ENCODE measurements at places on chromosomes 13 and 19. TPM values are rescaled to one million over a fixed set of nuclear protein-coding genes. Genes with fewer than 3 reads are reported as not detected.

DNA sequence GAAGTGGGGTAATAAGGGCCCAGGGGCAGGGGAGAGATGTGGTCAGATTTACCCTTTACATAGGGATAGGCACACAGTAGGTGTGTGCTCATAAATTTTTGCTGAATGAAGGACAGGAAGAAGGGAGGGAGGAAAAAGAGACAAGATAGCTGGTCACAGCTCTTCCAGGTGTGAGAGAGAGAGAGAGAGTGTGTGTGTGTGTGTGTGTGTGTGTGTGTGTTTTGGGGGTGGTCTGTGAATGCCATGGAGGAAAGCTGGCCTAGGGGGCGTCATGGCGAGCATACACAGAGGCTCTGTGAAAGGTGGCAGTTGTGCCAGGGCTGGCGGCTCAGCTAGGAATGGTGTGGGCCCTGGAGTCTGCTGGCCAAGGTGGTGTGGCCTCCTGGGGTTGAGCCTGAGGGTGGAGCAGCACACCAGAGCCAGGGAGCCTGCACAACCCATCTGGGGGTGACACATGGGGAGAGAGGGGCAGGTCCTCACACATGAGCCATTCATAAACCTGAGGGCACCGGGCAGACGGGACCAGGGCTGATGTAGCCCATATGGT, 6.0 kb upstream of the PRX start:
- no peak for DNase-seq

DNA sequence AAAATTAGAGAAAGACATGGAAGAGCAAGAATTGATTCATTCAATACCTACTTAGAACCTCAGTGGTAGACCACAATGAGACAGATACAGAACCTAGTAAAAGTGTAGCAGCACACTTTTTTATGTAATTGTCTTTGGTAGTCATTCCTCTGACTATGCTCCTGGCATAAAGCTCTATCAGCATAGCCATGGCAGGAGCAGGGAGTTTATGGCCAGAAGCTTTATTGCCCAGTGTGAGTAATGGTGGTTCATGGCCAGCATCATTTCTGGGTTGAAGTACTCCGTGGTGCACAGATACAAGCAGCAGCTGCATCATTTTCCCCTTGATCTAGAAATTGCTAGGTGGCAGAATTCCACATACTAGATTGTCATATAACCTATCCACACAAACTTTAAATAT, 352.6 kb downstream of the TBC1D4 start:
- DNase-seq = no peak

DNA sequence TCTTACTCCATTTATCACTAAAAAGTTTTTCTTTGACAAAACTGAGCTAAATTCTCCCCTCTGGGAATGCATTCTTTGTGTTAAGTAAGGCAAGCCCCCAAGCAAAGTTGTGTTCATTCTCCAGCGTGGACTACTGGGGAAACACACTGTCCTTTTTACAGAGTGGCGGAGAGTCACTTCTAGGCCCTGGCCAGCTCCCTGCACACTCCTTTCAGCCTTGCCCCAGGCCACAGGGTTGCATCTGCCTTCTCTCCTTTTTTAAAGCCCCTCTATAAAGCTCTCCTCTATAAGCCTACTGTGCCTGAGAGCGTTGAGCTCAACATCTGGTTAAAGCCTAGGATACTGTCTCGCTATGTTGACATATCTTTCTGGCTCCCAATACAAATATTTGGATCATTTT, 803.4 kb downstream of the PCDH17 start:
- no peak for DNase-seq

- DNase-seq = no peak
Observed at GRCh38 chr13:40132249-40132648, 476.8 kb downstream of the COG6 start.

DNA sequence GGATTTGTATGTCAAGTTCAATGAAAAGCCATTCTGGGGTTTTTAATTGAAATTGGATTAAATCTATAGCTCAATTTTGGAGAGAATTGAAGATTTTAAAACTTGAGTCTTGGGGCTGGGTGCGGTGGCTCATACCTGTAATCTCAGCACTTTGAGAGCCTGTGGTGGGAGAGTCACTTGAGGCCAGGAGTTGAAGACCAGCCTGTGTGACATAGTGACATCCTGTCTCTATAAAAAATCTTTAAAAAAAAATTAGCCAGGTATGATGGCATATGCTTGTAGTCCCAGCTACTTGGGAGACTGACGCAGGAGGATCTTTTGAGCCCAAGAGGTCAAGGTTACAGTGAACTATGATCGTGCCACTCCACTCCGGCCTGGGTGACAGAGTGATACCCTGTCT, 41.2 kb downstream of the VAV1 start:
- no peak for DNase-seq

KLK3 gene
- 0.42 TPM for polyA plus RNA-seq

APBA3 gene
- 10.3 TPM for polyA plus RNA-seq

CGB8 gene
- polyA plus RNA-seq = not detected

NLRP7 gene
- not detected for polyA plus RNA-seq

SIAH3 gene
- polyA plus RNA-seq = 0.91 TPM

DACH1 gene
- polyA plus RNA-seq = 121 TPM

ATP4A gene
- 0.06 TPM for polyA plus RNA-seq

Measured in right renal cortex interstitium (tissue), 3 donors.